ENCODE measurements at places on chromosomes 2 and 18. TPM values are rescaled to one million over a fixed set of nuclear protein-coding genes. Genes with fewer than 3 reads are reported as not detected.

Gene MERTK
- 0.14 TPM for total RNA-seq

Gene LOXHD1
- total RNA-seq: not detected

Gene WBP1
- total RNA-seq: 70.0 TPM

Gene ROCK1
- total RNA-seq: 26.3 TPM

Gene PCARE
- total RNA-seq: not detected

Gene SOCS6
- 49.5 TPM for total RNA-seq

Gene SLC14A1
- 27.6 TPM for total RNA-seq

Gene TRIM43
- total RNA-seq: not detected

Gene BMP10
- total RNA-seq: not detected

Gene TSHZ1
- total RNA-seq: 4.8 TPM

Gene REG1B
- not detected for total RNA-seq

Gene LDLRAD4
- total RNA-seq: 3.1 TPM

Gene PMAIP1
- total RNA-seq: 3.1 TPM

Gene TUBA4B
- not detected for total RNA-seq

Gene CXCR4
- total RNA-seq: 0.92 TPM

Gene CGREF1
- total RNA-seq: 7.0 TPM

Gene LCT
- total RNA-seq: not detected

Gene STPG4
- 0.37 TPM for total RNA-seq

Gene CLEC4F
- not detected for total RNA-seq

Gene MMADHC
- 201 TPM for total RNA-seq

Gene STEAP3
- 18.2 TPM for total RNA-seq

Gene PREB
- 56.2 TPM for total RNA-seq

Gene UGT1A3
- total RNA-seq: not detected
